NCI-H1105 treated with DMSO at 0.1 percent for 48 hours (cell line): ENCODE measurements at places on chromosomes 6 and 20.

- no peak for DNase-seq
Observed at GRCh38 chr6:21111093-21111725, 482.3 kb upstream of the SOX4 start.

- DNase-seq, result no peak
Observed at GRCh38 chr6:52975580-52975979, 19.5 kb downstream of the GSTA4 start.

- DNase-seq, result no peak
Observed at GRCh38 chr6:39181333-39181732, 47.9 kb downstream of the KCNK5 start.

DNA sequence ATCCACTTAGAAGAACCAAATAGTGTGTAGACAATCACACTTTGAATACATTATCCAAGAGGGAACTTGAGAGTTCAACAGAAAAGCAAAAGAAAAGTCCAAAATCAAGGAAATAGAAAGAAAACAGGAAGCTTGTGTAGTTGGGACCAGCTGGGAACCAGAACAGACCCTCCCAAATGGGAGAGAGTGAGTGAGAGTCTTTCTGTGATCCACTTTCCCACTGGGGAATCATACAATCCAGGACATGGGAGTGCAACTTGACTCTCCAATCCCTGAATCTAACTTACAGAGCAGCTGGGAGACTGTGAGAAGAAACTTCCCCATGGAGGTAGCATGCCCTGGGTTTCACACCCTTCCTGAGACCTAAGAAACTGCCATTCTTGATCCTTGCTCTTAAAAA is 27.0 kb downstream of the TREML4 start:
- no peak for DNase-seq

DNA sequence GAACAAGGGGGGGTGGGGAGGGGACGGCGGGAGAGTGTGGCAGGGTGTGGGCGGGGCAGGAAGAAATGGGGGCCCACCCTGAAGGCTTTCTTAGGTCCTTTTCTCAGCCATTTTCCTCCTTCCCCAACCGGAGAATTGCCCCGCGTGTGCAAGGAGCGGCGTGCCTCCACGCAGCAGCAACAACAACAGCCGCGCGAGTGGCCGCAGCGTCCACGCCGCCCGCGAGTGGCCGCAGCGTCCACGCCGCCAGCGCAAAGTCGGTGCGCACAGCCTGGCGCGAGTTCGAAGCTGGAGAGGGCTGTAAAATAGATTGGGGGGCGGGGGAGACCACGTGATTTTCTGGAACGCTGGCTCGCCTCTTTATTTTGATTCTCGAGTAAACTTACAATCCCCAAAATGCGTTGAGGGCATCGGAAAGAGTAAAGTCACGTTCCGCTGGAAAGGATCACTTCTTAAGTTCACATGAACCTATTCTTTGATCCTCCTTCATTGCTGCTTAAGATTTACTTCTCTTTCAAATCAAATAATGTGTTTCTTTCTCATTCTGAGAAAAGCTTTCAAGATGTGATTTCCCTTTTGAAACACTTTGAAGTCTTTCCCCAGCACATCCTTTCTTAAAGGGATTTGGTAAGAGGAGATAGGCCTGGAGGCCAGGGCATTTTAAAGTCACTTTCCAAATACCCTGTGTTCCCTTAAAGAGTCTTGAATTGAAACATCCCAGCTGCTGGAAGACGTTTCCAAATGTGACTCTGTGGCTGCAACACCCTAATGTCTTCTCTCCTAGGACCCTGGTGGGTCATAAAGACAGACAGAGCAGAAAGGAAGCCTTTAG is 66.7 kb upstream of the ZNF217 start:
- DNase-seq, result no peak

GRCh38 chr6:51640021-51640420 is 447.4 kb downstream of the PKHD1 start:
- DNase-seq, result no peak

GRCh38 chr6:132490478-132491204 is 22.3 kb downstream of the STX7 start:
- DNase-seq, result no peak

DNA sequence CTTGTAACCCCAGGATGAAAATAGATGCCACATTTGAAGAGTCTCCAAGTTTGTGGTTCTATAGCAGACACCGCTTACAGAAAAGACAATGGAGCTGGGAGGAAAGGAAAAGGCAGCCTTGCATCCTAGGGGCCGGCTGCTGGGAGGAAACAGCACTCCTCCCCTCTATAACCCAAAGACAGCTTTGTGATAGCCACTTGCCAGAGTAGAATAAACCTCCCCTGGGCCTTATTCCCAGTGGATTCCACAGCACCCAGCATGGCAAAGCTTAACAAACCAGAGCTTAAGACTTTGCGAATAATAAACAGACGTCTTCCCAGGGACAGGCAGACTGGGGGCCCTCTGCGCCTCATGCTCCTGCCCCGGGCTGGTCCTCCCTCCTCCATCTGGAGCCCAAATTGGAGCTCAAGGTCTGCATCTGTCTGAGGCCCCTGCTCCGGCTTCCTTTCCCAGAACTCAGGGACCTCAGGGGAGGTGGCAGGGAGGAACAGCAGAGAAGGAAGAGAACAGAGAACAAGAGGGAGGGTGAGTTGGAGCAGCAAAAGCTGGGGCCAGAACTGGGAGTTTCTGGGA is 8.8 kb upstream of the TAF8 start:
- no peak for DNase-seq

DNA sequence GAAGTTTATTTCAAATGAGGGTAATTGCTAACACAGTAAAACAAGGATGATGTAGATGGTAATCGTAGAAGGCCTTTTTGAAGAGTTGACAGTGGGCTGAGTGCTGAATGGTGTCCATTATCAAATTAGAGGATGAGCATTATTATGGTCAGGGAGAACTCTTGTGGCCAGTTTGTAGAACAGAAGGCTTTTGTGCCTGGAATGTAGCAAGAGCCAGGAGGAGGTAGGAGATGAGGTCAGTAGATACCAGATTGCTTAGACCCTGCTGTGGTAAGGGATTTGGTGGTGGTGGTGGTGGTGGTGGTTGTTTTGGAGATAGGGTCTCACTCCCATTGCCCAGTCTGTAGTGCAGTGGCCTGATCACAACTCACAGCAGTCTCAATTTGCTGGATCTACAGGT is 6.2 kb downstream of the CSE1L start:
- DNase-seq, result no peak

- no peak for DNase-seq
Observed at GRCh38 chr20:51531141-51531710, 11.3 kb downstream of the NFATC2 start.

DNA sequence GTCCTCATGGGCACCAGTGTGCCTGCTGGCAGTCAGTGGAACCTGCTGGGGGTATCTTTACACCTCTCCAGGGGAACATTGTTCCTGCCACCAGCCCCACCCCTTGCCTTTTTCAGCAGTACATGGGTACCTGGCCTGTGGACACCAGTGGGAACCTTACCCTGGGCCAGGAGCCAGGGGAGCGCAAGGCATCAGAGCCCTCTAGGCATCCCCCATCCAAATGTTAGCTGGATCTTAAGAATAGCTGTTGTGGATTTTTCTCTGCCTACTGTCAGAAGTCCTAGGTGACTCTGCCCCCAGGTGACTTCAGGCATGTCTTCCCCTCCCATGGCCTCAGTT is 38.8 kb upstream of the ID1 start:
- DNase-seq, result peak; percentile 73

DNA sequence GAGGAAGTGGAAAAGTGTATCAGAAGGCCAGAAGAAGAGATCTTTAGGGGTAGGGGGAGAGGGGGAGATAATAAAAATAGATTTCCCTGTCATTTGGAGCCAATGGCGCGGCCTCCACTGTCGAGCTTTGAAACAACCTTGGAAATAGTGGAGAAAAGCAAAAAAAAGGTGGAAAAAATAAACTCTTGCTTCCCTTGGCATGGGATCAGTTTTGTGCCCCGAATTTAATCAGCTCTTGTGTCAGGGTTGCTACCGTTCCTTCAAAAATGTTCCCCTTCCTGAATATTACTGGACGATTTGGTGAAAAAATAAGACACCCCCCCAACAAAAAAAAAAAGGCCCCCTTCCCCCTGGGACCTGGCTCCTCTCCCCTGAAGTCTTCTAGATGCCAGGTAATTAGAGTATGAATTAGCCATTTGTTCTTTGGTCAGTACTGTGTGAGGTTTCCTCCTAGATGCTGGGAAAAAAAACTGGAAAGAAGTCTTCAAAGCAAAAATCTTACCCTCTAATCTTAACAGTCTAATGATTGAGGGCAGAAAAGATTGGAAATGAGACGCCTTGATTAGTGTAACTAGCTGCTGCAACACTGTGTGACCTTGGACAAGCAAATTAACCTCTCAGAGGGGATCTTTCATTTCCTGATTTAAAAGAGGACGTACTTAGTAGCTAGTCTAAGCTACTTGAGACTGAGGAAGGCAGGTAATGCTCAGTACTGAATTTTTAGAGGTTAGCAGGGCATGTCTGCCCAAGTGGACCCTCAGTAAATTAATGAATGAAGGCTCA is 872 bp upstream of the RBM39 start:
- DNase-seq, result peak; percentile 42

GRCh38 chr20:651713-652614 is 1.0 kb downstream of the SRXN1 start:
- no peak for DNase-seq

DNA sequence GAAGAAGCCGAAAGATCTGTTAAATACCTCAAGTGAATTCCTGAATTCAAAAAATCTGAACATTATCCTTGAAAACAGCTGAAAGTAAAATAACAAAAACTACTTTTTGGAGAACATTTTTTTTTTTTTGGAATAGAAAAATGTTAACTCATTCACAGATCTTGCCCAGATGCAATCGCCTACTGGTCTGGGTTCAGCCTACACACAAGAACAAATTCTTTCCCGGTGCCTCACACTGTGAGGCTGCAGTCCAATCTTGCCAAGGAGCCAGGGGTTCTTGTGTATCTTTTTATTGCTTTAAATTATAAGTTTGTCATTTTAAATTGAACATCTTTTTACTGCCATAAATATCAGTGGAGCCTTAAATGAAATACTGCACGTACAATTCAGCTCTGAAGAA is 41.2 kb upstream of the TMEM200A start:
- DNase-seq, result no peak

- no peak for DNase-seq
Observed at GRCh38 chr6:50610562-50610961, 102.8 kb upstream of the TFAP2D start.

DNA sequence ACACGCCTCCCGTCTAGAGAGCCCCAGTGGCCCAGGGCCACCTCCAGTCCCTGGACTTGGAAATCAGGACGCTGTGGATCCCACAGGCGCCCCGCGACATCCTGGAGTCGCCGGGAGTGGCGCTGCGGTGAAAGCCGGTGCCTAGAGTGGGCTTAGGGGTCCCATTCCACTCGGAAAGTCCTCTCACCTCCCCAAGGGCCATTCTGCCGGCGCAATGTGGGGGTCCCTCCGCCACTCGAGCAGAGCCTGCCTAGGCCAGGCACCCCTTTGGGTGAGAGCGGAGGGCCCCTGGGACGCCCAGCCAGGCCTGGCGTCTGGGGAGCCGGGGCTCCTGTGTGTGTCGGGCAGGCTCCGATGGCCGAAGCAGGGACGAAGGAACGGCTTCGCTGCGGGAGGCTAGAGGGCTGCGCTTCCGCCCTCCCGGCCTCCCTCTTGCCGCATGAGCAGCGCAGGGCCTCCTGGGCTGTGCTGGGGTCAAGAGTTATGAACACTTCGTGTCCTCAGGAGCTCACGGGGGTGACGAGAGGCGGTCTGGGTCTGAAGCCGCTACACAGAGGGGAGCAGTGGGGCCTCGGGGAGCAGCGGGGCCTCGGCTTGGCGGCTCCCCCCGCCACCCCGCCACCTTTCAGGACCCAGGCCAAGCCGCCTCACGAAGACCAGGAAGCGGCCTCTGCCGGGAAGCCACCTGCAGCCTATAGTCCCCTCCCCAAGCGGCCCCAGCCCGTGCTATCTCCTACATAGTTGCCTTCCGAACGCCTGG is 13.6 kb downstream of the POU3F2 start:
- no peak for DNase-seq

GRCh38 chr6:114712129-114712662 is 369.4 kb upstream of the HS3ST5 start:
- peak; percentile 20 for DNase-seq

GRCh38 chr20:62617711-62618483 is 24.4 kb upstream of the SLCO4A1 start:
- no peak for DNase-seq

DNA sequence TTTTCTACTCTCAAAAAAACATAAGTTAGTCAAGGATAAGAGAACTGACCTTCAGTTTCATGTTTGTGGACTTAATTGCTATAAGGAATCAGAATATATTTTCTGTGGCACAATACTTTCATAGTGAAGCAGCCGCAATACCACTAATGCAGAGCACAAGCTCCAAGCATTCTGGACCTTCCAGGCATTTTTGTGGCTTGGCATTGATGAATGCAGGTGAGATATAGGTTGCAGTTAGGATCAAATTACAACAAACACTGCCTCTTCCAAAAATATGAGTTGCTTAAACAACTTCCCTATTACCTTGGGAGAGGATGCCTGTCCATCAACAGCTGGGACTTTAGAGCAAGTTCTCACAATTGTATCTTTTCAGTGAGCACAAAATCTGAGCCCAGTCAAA is 162.8 kb upstream of the RSPO3 start:
- DNase-seq, result peak; percentile 72

DNA sequence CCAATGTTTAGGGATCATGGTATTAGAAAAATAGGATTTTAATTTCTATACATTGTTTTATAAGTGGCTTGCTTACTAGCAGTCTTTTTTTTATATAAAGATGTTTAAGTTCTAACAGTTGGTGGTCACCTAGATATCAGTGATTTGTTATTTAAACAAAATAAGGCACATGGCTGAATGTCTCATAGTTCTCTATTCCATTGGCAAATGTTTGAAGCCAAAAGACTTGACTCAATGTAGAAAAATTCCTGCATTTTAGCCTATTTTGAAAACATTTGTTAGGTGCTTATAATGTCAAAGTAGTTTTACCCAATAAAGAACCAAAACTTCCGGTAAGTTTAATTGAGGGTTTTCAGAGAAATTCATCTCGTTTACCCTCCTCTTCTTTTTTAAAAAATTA is 26.8 kb downstream of the MAPK14 start:
- DNase-seq, result no peak

DNA sequence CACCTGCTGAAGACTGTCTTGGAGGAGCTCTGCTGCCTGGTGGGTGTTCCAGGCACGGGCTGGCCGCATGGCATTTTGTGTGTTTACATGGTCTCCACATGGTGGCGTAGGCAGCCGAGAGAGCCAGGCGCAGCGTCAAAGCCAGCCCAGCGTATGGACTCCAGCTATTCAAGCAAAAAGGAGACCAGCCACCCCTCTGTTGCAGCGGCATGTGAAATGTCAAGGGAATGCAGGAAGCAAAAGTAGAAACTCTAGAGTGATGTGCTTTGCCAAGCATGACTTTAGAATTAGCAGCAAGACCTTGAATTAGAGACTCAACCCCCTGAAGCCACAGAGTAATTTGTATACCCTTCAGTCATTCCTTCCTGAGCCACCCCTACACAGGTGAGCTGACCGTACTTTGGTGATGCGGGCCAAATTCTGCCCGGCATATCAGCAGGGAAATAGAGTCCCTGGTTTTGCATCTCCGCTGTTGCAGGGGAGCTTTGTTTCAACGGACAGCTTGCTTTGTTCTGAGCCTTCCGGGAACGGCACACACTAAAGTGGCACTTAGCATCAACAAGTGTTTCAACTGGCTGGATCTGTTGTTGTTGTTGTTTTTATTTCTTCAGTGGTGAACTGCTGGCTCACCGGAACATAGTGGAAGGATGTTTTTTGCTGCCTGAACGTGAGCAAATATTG is 48.5 kb downstream of the FNDC1 start:
- peak; percentile 47 for DNase-seq

GRCh38 chr6:39029156-39030011 is 19.2 kb upstream of the GLP1R start:
- DNase-seq, result no peak
